HepG2 (cell line): ENCODE measurements at places on chromosomes 11 and 22. TPM values are rescaled to one million over a fixed set of nuclear protein-coding genes. Genes with fewer than 3 reads are reported as not detected.

PKDREJ gene
- 0.01 TPM in 1 of 2 replicates, not detected in the other for polyA plus RNA-seq

SLC25A17 gene
- polyA plus RNA-seq: 12.6 and 15.7 TPM in 2 replicates

KIRREL3 gene
- polyA plus RNA-seq: not detected in 2 replicates

GRIA4 gene
- polyA plus RNA-seq: not detected in 2 replicates
